Astrocyte (in vitro differentiated cells and primary cell): ENCODE measurements at places on chromosomes 4 and X. TPM values are rescaled to one million over a fixed set of nuclear protein-coding genes. Genes with fewer than 3 reads are reported as not detected.

KDR gene
- total RNA-seq, result 2.5 TPM in 2 replicates

RHOXF2 gene
- not detected in 2 replicates for total RNA-seq

BMPR1B gene
- total RNA-seq, result 12.1 and 14.1 TPM in 2 replicates

PCDH7 gene
- total RNA-seq, result 40.8 and 45.4 TPM in 2 replicates

POU3F4 gene
- total RNA-seq, result 0.18 and 0.31 TPM in 2 replicates

TSR2 gene
- total RNA-seq, result 25.5 and 28.7 TPM in 2 replicates

USP17L20 gene
- not detected in 2 replicates for total RNA-seq

C4orf46 gene
- 7.0 and 8.4 TPM in 2 replicates for total RNA-seq

JCHAIN gene
- total RNA-seq, result not detected in 2 replicates

NAA11 gene
- not detected in 2 replicates for total RNA-seq

NEIL3 gene
- total RNA-seq, result 0.53 and 0.91 TPM in 2 replicates

FDCSP gene
- total RNA-seq, result not detected in 2 replicates

PRDM8 gene
- 0.19 and 0.25 TPM in 2 replicates for total RNA-seq

ETDB gene
- not detected in 2 replicates for total RNA-seq

DUX4 gene
- not detected in 2 replicates for total RNA-seq

SPANXA2 gene
- not detected in 2 replicates for total RNA-seq

CCKAR gene
- not detected in 2 replicates for total RNA-seq

PRSS12 gene
- 2.1 and 4.1 TPM in 2 replicates for total RNA-seq

CSN1S1 gene
- not detected in 2 replicates for total RNA-seq

ITIH6 gene
- total RNA-seq, result not detected in 2 replicates

ATP1B4 gene
- total RNA-seq, result not detected in 2 replicates

ARHGAP4 gene
- 3.9 and 4.3 TPM in 2 replicates for total RNA-seq

EDA gene
- 1.2 and 1.8 TPM in 2 replicates for total RNA-seq

TCEAL2 gene
- 1.0 and 1.8 TPM in 2 replicates for total RNA-seq

SPOCK3 gene
- total RNA-seq, result 0.36 and 0.59 TPM in 2 replicates
